Activated CD4-positive, alpha-beta T cell treated with anti-CD3 and anti-CD28 coated beads, Interleukin-2, amount 10 ng/mL, durations not matched to agents 7 days and 5 days (primary cell): ENCODE measurements at places on chromosomes 7 and 10.

DNA sequence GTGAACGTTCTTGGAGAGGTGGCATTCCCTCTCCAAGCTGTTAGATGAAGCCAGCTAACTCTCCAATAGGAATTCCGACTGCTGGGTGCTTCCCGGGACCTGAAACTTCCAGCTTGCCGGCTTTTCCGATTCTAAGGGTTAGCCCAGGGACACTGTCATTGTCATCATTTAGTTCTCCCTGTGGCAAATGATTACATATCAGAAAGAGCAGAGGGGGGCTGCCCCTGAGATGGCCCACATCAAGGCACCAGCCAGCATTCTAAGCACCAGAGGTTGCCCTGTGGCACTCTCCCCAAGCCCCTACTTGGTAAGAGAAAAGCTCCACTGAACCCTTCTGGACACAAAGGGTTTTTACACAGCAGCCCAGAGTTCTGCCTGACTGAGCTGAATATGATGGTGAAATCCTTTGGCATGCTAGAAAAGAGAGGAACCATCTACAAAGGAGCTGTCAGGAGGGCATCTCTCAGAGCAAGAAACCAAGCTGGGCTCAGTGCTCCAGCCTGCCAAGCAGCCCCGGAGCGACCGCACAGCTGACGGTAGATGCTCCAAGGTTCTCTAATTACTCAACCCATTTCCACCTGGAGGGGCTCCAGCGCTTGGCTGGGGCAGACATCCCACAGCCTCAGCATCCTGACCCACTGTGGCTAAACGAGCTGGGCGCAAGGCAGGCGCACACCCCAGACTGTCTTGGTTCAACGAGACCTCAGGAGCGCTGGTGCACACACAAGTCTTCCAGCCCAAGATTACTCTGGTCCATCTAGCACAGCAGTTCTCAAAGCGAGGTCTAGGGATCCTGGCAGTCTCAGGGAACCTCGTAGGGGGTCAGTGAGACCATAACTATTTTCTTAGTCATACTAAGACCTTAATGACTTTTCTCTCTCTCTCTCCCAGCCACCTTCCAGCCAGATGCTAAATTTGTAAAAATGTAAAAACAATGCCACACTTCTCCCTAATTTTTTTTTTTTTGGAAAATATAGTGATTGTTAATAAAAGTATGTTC lies 160.5 kb downstream of the GFRA1 start:
- DNase-seq, result no peak

GRCh38 chr10:1551636-1552338 lies 185.5 kb downstream of the ADARB2 start:
- no peak for DNase-seq

- DNase-seq, result no peak
Observed at GRCh38 chr7:121078701-121079227, 90.3 kb downstream of the CPED1 start.

- DNase-seq, result peak; percentile 12
Observed at GRCh38 chr7:128666200-128666599, 5.9 kb upstream of the GARIN1A start.

- DNase-seq, result no peak
Observed at GRCh38 chr7:109125001-109125400, 555.3 kb downstream of the DNAJB9 start.

DNA sequence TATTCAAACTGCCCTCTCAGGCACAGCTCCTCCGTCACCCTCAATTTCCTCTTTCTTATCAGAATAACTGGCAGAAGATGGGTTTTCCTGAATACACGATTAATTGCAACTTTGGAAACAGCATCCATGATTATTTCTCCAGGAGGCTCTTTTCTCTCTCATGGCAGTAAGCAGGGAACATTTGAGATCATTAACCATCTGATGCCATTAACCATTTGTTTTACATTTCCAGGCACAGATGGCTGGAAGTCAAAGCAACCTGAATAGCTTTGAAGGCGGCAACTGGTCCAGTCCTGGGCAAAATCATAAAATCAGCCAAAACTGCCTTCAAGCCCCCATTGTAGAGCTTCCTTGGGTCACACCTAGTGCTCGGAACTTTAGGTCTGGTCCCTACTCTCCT lies 289.5 kb upstream of the AOAH start:
- no peak for DNase-seq

GRCh38 chr7:104971290-104972071 lies 42.5 kb upstream of the KMT2E start:
- DNase-seq, result no peak

DNA sequence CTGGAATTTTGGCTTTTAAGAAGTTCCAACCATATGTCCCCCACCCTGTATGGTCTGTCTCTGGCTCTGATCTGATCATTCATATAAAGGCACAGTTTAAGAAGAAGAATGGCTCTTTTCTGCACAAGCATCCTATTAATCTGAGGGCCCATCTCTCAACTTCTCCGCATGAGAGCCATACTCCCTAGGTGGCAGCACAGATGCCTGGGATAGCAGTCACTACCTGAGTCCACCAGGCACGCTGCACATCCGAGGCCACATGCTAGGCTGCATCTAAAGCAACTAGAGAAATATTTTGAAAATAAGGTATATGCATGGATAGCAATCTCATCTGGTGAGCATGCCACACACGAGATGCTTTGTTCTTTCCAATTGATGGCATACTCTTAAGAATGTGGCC lies 565.5 kb downstream of the PARD3 start:
- DNase-seq, result no peak

- DNase-seq, result no peak
Observed at GRCh38 chr10:60448246-60448645, 58.6 kb upstream of the ANK3 start.

- no peak for DNase-seq
Observed at GRCh38 chr10:74987339-74988053, 124.0 kb upstream of the SAMD8 start.

DNA sequence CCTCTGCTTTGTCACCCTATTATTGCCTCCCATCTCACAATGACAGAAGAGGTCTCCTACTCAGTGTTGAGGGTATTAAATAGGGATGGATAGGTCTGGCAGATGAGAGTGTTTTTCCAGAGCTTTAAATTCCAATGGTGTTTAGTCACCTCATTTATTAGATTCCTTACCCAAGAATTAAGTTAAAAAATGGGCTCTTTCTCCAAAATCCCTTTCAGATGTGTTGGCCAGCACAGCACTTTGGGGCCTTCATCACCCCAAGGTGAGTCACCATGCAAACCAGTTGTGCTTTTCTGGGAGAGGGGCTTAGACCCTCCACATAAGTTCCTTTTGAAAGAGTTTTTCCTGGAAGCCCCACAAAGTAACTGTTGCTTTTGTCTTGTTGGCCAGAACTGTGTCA lies 78.4 kb downstream of the CYP26A1 start:
- no peak for DNase-seq

GRCh38 chr10:36266923-36267322 lies 624.8 kb upstream of the FZD8 start:
- no peak for DNase-seq

- no peak for DNase-seq
Observed at GRCh38 chr7:22397981-22398380, 41.0 kb upstream of the RAPGEF5 start.

DNA sequence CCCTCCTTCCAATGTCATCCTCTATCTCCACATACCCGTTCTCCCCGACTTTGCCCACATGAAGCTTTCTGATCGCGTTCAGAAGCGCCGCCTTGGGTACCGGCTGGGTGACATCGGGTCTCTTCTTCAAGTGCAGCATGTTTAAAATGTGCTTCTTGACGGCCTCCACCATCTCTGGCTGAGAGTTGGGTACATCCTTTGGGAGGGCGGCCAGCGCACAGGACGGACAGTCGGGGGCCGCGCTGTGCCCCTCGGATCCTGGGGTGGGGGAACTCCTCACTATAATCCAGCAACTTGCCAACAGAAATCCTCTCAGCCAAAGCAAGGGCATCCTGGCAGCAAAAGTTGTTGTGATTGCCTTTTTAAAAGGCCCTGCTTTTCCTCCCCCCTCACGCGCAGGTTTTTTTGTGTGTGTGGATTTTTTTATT lies 2.8 kb downstream of the INHBA start:
- DNase-seq, result no peak

GRCh38 chr7:30977222-30977621 lies 13.5 kb downstream of the GHRHR start:
- no peak for DNase-seq

GRCh38 chr10:60894786-60895185 lies 49.2 kb downstream of the RHOBTB1 start:
- no peak for DNase-seq

DNA sequence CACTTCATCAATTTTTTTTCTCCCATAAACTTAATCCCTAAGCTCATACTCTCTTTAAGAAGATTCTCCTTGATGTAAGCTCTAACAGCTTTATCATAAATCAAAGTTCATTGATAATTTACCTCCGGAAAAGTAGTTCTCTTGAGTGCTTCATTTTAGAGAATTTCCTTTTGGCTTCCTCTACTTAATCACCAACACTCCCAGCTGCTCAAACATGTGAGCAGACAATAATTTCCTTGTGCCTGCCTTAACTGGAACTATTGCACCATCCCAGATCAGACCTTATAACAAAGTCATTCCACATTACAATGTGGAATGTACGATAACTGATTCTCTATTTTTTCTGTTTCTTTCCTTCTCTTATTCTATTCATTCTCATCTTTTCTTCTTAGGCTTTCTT lies 5.9 kb downstream of the FEZF1 start:
- DNase-seq, result no peak

DNA sequence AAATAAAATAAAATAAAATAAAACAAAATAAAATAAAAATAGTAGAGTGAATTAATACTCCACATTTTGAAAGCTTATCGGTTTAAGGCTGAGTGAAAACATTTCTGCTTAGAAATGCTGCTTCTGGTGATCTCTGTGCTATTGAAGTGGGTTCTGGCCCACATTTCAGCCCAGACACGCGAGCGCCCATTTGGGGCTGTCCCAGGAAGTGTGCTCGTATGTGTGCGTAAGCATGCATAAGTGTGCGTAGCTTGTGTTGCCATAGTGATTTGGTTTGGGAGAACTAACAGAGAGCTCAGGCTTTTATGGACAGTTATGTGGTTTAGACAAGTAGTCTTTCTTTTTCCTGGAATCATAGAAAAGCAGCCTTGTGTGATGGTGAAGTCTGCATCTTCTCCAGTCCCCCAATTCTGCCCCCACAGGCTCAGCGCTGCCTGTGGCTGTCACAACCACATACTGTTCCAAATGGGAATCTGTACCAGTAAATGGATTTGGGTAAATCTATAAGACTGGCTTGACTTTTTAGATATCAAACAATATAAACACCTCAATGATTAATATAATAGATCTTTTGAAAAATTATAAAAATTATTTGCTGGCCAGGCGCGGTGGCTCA lies 29.8 kb upstream of the PURB start:
- DNase-seq, result peak; percentile 81

DNA sequence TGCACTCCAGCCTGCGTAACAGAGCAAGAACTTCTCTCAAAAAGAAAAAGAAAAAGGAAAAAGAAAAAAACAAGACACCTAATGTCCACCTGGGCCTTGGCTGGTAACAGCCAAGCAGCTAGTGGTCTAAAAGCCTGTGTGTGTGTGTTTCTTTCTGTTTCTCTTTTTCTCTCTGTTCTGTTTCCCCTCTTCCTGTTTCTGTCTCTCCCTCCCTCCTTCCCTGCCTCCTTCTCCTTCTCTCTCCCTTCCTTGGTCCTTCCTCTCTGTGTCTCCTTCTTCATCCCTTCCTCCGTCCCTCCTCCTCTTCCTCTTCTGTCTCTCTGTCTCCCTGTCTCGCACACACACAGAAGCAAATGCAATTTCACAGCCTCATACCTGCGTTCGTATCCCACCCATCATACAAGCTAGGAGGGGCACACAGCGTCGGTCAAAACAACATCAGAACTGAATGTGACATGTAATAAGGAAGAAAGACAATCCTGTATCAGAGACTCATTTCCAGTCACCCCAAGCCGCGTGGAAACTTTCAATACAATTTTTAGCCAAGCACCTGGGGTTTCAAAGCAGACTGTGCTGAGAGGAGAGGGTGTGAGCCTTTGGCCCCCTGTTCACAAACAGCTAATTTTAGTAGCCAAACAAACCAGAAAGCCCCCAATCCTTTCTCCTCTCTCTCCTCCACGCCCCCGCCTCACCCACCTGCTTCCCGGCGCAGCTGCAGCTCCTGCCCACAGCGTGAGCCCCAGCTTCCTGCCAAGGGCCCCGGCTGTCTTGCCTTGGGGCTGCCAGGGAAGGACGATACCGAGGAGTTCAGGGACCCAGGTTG lies 50.2 kb upstream of the GNA12 start:
- peak; percentile 60 for DNase-seq

DNA sequence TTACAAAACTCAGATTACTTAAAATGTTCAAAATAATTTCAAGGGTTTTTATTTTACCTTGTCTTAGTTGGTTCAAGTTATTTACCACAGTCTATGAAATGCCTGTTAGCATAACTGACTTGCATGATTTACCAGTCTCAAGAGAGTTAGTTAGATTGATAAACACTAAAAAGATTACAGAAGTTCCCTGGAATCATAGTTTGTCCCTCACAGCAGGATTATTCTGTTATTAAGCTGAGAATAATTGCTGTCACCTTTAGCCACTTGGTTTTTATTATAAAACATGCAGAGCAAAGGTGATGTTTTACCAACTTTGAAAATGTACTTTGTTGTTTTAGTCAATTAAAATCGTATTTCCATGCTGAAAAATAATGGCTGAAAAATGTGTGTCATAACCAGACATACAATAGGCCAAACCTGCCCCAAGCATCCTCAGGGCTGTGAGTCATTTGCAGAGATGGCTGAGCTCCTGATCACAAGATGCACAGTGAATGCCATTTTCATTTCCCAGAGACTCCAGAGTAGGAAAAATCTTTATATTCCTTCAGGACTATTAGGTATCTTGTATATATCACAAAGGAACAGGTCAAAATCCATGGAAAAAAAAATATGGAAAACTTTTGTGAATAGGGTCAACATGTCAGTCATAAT lies 87.8 kb upstream of the DKK1 start:
- no peak for DNase-seq

DNA sequence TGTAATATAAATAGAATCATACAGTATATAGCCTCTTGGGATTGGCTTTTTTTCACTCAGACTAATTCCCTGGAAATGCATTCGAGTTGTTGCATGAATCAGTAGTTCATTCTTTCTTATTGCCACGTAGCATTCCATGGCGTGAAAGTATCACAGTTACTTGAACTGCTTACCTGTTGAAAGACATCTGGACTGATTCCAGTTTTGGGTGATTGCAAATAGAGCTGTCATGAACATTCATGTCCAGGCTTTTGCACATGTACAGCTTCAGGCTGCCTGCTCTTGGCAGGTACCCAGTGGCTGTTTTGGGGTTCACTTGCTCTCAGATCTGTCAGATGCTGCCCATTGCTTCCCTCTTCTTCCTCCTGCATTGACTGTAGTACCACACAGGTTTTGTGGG lies 54.9 kb downstream of the LRGUK start:
- no peak for DNase-seq

DNA sequence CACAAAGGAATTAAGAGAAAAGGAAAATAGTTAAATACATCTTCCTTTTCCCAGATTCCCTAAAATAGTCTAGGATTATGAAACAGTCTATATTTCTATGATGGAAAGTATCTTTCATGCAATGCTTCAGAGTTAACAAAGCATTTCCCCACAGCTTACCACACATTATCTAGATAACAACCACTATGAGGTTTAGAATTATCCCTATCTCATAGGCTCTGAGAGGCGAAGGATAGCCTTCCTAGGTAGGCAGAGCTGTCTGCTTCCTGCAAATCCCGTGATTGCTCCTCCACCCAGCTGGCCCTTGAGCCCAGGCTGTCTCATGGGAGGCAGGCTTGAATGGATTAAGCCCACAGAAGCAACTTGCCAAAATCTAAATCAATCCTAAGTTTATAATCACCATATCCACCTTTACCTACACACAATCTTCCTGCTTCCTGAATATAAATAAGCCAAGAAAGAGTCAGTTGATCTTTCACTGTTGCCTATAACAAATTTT lies 321.4 kb upstream of the AOAH start:
- no peak for DNase-seq

GRCh38 chr10:61655335-61655851 lies 7.3 kb upstream of the CABCOCO1 start:
- no peak for DNase-seq
